Neural progenitor cell (in vitro differentiated cells): ENCODE measurements at places on chromosomes 2 and 18.

DNA sequence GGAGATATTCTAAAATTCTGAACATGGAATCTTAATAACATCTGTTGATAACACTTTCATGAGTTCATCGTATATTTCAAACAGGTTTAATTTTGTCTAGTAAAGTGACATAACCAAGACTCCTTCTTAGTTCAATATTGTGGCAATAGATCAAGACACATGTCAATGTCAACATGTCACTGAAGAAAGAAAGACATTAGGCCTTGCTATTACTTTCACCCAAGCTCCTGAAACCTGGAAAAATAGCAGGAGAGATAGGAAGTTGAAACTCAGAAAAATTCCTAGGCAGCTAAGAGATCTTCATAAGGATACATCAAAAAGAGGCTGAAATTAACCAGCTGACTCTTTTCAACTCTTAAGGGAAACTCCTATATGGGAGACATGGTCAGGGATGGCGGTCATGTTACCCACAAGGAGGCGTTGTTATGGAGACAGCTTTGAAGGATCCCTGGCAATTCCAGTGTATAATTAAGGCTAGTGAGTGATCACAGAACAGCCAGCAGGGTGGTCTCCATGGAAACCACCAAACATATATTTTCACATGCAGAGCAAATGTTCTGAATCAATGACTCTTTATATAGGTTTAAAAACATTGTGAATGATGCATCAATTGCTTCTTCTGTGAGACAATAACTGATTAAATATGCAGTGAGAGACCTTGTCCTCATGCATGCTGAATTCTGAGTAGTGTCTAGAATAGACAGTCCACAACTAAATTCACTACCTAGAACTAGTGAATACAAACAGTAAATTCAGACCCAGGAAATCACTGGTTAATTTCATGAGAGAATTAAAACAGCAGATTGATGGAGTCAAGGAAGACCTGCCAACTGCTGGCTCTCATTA is 115.3 kb upstream of the RIOK3 start:
- DNase-seq = peak; percentile 42

DNA sequence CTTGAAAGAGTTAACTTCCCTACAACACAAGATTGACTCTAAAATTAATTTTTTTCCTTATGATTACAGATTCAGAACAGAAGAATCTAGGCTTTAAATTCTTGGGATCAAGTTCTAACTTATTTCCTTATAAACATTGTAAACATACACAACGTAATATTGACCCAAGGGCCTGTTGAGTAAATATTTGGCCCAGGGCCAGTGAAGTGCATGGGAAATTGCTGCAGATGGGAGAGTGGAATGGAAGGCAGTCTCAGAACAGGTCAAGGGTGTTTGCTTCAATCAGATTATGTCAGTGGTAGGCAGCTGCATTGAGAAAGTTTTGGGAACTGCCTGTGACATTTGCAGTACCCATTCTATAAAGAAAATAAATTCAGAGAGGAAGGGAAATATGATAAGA is 137.6 kb downstream of the MYO1B start:
- no peak for DNase-seq

- no peak for DNase-seq
Measured at GRCh38 chr2:36478332-36478738, 119.6 kb downstream of the FEZ2 start.

- no peak for DNase-seq
Measured at GRCh38 chr18:8169722-8170121, 439.5 kb upstream of the RAB12 start.

- DNase-seq = no peak
Measured at GRCh38 chr2:42999856-43000241, 207.5 kb upstream of the HAAO start.

DNA sequence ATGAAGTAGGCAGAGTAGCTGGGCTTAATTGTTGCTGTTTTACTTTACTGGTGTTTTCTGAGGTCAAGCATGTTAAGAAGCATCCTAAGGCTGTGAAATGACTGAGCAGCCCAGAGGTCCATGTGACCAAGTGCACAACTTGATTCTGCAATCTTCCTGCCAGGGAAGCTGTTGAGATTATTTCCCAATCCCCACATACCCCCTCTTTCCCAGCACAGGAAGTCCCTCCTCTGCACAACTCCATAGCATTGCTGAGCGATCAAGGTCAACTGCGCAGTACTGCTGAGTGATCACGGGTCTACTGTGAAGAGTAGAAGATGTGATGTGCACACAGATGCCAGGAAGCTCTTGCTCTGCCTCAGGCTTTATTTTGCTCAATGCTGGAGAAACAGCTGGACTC is 105.8 kb downstream of the GALNT14 start:
- DNase-seq = no peak

- DNase-seq = no peak
Measured at GRCh38 chr2:216774620-216775019, 79.3 kb upstream of the IGFBP5 start.

DNA sequence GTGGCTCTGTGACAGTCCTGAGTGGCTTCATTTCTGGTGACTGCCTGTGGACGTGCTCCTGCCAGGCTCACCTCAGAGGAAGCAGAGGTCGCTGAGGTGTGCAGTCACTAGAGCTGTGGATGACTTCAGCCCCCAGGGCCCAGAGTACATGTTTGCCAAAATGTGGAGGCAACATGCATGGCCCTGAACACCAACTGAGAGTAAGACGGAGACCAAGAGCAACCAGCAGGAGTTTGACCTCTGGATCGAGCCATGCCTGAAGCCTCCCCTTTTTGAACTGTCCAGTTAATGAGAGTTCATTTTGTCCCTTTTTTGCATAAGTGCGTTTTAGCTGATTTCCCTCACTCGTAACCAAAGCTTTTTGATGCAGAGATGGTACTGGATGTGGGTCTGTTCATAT is 184.9 kb downstream of the RTP5 start:
- DNase-seq = no peak

DNA sequence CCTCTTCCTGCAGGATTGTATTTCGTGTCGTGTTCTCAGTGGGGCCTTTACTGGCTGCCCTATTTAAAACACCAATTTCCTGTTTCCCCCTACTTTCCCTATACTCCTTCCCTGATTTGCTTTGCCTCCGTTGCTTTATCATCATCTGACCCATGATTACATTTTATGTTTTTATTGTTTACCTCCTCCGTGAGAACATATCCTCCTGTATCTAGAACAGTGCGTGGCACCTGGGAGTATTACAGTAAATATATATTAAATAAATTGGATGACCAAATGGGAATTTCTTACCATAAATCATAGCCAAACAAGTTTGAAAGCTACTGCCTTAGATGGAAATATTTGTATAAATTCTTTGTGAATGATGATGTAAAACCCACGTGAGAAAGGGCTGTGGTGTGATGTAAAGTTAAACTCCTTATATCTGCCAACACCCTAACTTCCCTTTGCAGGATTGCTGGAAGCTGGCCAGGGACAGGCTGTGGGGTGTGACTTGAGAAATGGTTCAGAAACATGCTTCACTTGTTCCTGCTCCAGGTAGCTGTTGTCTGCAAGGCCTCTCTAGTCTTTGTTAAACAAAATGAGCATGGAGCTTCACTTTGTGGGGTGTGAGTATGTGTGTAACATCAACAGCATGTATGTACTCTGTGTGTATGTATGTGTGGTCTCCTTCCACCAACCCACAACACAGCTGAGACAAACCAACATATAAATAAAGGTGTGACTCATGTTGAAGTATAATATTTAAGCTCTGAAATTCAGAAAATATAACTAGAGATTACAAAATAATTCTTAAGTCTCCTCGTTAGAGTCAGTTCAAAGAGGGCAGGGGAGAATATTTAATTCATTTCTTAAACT is 40.3 kb downstream of the LHCGR start:
- no peak for DNase-seq

DNA sequence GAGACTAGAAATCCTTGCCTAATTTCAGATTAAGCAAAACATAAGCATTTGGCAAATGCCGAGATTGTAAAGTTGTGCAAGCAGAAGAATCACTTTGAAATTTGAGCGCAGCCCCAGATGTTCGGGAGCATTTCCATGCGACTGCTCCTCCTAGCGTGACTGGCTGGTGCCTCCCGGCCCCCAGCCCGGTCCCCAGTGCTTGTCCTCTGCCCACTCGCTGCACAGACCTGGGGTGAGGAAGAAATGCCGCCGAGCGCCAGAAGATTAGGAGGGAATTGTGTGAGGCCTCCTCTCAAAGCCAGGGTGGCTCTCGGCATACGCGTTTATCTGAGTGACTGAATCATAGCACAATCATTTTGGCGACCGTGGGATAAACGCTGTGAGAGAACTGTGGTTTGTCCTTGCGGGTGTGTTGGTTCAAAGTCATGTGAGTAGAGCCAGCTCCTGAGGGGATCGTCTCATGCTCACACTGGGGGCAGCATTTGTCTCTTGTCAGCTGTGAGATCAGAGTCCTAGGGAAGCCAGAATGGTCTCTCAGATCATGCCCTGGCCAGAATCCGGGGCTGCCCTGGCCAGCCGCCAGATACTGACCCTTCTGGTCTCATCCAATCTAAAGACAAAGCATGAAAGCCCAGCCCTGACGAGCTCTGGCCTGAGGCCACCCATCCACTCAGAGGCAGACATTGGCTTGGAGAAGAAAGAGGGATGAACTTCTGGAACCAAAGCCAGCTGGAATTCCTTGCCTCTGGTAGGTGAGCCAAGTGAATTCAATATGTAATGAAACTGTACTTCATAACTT is 189.3 kb downstream of the SH3RF3 start:
- DNase-seq = peak; percentile 24

- peak; percentile 58 for DNase-seq
Measured at GRCh38 chr2:201116115-201116958, at the start of gene CFLAR. CFLAR (plus strand) TSS chr2:201116164; CDS start chr2:201129866, 13,702 bp downstream.

DNA sequence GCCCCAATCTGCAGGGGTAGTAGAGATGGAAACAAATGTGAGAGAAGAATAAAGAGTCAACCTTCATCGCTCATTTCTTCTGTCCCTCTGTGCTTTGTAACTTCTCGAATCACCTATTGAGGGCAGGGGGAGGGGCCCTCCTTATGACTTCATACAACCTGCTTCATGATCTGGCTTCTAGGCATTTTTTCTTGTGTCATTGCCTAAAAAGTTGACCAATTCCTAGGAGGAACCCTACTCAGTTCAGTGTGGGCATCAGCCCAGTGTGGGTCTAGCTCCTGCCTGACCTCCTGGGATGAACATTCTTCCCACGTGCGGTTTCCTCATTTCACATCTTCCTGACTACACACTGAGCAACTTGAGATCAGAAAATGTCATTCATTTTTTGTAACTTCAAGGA is 46.3 kb upstream of the CREB1 start:
- DNase-seq = no peak

DNA sequence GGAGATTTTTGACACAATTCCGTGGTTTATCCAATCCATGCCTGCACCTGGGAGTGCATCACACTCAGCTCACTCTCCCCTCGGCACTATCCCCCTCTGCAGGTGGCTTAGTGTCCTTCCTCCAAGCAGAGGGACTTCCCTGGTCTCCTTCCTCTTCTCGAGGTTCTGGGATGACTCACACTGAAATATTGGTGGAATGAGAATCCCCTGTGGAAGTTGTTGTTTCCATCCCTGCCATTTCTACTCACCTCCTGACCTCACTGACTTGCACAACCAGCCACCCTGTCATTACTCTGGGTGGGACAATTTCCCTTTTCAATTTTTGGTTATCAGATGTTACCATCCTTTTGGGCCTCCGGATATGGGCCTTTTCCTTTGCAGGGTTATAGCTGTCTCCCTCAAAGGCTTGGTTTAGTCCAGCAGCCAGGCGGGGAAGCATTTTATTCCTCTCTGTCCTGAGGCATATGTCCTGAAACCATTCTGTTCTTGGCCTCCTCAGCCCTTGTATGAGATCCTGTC is 59.9 kb downstream of the PTPRM start:
- DNase-seq = no peak

DNA sequence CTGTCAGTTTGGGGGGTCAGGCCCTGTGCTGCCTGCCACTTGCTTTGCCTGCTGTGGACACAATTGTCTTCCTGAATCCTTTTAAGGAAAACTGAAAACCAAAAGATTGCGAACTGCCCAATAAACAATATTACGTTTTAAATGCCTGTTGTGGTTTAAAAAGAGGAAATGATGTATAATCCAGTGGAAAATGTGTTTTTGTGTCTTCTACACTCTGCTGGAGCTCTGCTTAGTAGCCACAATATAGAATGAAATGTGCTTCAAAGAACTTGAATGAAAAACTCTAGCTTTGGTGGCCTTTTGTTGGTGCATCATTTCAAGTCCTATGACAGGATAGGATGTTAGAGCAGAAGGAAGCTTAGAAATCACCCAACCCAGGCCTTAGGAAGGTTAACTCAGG is 23.2 kb upstream of the CABYR start:
- DNase-seq = no peak

GRCh38 chr18:62484941-62485340 is 37.9 kb upstream of the ZCCHC2 start:
- no peak for DNase-seq

- DNase-seq = peak; percentile 57
Measured at GRCh38 chr2:40592218-40592617, 140.3 kb upstream of the SLC8A1 start.

DNA sequence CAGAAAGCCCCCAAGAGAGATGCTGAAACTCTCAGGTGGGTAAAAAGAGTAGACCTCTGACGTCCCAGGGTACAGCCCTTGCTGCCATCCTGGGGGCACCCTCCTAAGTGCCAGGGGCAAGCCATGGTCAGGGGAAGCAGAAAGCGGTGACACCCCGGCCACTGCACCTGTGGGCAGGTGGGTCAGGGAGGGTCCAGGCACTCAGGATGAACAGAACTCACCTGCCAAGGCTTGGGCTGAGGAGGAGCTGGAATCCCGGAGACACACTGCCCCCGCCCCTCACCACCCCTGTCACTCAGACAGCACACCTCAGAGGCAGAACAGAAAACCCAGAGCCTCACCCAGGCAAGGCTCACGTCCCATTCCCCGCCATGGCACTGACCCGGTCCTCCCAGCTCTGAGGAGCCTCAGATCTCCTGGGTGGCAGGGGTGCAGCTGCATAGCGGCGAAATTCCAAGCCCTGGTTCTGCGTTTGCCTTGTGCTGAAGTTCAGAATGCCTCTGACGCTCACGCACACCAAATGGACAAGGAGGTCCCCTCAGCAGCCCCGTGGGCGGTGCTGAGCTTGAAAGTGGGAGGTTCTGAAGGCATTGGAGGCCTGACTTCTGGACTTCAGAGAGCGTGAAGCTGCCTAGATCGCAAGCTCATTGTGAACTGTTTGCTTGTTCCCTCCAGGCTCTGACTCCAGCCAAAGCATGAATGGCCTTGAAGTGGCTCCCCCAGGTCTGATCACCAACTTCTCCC is 4.3 kb downstream of the GPR17 start:
- DNase-seq = no peak

DNA sequence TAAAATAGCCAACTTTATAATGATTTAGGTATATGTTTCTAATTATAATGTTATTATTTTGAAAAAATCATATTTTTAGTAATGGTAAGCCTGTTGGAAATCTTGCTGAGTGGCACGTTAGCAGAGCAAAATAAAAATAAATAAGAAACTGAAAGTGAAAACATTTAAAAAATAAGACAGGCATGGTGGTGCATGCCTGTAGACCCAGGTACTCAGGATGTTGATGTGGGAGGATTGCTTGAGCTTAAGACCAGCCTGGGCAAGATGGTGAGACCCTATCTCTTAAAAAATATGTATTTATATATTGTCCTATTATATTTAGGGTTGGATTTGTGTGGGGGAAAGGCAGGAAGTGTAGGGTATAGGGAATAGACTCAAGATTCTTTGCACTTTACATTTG is 15.8 kb upstream of the ANKRD12 start:
- no peak for DNase-seq
